Activated CD4-positive, CD25-positive, alpha-beta regulatory T cell treated with anti-CD3 and anti-CD28 coated beads, Interleukin-2, amount 50 U/mL, for 24 hours (primary cell): ENCODE measurements at places on chromosomes 2 and 18.

- no peak for ATAC-seq
These were observed 1.1 kb downstream of the LRATD1 start for GRCh38 chr2:14633461-14634181.

- ATAC-seq: no peak
These were observed 7.7 kb downstream of the MGAT5 start for GRCh38 chr2:134261398-134262131.

GRCh38 chr18:48292229-48292628 lies 117.0 kb downstream of the ZBTB7C start:
- no peak for ATAC-seq

DNA sequence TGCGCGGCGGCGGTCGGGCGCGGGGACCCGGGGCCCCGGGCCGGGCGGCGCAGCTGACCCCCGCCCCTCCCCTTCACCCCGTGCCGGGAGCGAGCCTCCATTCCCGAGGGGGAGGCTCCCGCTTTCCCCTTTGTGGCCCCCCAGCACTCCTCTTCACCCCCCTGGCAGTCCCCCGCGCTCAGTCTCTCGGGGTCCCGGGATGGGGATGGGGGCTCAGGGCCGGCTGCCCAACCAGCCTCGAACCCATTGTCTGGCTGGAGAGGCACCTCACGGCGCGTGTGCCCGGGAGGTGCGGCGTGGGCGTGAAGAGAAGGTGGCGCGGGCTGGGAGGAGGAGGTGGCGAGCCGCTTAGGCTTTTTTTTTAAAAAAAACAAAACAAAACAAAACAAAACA lies 748 bp downstream of the FMNL2 start:
- ATAC-seq: no peak

DNA sequence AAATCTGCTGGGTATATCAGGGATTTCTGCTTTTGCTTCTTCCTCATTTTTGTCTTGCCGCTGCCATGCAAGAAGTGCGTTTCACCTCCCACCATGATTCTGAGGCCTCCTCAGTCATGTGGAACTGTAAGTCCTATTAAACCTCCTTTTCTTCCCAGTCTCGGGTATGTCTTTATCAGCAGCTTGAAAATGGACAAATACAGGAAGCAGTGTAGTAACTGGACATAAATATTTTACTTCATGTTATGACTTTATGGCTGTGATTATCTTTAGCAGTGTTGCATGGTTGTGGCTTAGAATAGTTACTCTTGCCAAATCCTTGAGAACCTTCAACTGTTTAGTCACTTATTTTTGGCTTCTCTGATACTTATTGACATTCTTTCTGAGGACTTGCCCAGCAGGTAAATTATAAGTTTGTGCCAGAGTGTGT lies 66.2 kb upstream of the DLX2 start:
- no peak for ATAC-seq

DNA sequence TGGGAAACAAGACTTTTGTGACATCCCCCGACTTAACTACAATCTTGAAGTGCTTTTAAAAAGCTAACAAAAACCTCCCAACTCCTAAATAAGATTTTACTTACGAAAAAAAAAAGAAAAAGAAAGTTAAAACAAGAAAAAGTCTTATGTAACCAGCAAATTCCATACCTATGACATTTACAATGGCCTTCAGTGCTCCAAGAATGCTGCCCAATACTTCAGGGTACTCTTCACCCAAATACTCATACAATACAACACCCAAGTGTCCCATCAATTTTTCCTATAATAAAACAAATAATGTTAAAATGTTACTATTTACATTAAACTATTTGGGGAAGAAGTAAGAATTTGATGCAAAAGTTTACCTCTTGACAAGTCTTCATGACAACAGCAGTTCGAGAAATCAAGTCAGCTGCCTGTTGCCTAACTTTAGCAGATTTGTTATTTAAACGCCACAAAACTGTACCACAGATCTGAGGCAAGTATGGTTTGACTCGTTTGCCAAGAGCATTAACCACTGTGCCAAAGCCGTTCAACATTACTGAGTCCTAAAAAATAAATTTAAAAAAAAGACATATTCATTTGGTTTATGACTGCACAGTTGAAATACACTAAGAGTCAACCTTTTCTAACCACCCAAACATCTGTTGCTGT lies 34.8 kb downstream of the SF3B1 start:
- ATAC-seq: no peak

GRCh38 chr18:49812286-49813068 lies 856 bp downstream of the ACAA2 start:
- no peak for ATAC-seq

DNA sequence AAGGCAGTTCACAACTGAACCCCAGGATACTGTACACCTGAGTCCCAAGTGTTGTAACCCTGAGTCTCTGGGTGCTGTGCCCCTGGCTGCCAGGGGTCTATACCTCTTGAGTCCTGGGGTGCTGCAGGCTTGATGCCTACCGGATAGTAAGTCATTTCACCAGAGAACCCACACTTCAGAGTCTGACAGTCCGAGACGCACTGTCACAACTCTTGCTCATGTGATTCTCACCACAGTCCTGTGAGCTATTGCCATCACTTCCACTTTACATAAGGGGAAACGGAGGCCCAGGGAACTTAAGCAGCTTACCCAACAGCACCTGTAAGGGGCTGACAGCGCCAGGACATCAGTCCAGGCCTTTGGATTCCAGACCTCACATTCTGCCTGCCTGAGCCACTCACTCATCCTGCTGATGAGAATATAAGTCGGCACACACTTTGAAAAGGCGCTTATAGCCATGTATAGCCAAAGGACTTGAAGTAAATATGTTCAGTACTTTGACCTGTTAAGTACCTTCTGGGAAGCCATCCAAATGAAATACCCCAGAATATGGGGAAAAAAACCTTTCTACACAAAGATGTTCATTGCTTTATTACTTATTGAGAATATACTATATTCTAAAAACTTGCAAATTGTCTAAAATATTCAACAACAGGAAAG lies 180.7 kb upstream of the ID2 start:
- no peak for ATAC-seq
